ENCODE measurements at places on chromosomes 4 and X. TPM values are rescaled to one million over a fixed set of nuclear protein-coding genes. Genes with fewer than 3 reads are reported as not detected.

DNA sequence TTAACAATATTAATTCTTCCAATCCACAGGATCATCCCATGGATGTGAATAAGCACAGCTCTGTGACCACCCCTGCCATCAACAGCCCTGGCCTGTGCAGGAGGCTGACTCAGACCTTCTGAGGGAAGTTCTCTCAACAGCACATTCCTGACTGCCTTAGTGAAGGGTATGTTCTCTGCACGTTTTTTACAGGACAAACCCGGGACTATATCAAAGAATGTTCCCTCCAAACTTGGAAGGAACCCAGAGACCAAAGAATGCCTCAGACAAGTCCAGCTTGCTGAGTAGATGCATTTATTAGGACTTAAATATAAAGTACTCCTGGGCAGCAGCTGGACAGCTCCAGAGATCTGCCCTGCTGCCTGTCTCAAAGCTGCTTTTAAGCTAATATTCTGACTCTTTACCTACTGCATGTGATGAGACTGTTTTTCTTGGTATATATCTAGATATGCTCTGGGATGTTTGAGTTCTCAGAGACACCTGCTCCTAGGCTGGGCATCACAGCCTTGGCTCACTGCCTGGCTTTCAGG is 1127.8 kb upstream of the PRKX start:
- DNase-seq: no peak

- no peak for DNase-seq
Observed at GRCh38 chr4:155411546-155411945, 34.8 kb upstream of the MAP9 start.

- DNase-seq: no peak
Observed at GRCh38 chr4:121788896-121789295, 12.2 kb upstream of the EXOSC9 start.

GRCh38 chr4:183445097-183445428 is 627 bp downstream of the CDKN2AIP start:
- DNase-seq: peak; percentile 52

DNA sequence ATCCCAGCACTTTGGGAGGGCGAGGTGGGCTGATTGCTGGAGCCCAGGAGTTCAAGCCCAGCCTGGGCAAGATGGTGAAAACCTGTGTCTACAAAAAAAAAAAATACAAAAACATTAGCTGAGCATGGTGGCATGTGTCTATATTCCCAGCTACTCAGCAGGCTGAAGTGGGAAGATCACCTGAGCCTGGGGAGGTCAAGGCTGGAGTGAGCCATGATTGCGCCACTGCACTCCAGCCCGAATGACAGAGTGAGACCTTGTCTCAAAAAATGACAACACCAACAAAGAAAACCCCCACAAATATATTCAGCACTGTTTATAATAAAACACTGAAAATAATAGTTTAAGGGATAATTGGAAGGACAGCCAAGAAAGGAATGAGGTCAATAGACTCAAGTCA is 3.6 kb upstream of the ELOVL6 start:
- no peak for DNase-seq

DNA sequence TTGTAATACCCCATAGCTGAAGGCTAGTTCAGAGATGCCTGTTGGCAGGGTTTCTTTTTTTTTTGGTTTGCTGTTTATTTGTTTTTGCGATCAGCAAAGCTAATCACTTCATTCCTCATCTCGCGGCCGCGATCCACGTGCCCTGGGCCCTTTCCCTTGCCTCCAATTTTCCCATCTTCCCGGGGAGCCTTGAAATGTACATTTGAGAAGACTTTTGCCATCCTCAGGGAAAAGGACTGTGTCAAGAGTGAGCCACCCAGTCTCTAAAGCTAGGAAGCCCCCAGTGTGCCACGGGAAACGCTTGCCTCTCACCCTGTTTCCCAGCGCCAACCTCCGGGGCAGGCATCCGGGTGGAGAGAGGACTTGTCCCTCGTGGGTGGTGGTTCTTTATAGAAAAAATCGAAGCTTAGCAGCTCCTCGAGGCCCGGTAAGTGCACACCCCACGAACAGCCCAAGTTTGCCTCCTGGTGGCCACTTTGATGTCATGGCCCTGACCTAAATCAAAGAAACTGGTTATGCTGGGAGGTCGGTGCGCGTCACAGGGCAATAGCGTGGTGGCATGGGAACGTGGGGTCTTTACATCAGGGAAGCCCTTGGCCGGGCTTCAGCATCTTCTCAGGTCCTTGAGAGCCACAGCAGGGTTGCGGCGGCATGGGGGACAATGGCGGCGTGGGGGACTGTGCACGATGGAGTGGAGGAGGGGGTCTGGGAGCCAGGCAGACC is 42.0 kb downstream of the MAP7D3 start:
- peak; percentile 55 for DNase-seq

DNA sequence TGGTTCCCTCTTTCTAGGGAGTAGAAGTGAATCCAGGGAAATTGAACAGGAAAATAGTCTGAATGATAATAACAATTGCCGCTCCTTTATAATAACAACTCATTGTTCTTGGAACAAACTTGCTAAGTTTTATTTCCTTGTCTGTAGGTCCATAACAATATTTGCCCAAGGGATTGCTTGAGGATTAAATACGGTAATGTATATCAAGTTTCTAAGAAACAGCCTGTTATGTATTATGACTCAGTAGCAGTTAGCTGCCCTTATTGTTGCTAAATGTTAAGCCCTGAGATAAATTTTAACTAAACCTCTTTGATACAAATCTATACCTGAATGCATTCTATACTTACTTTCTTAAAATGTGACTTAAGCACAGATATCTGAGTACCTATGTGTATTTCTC is 215.9 kb upstream of the AADAT start:
- no peak for DNase-seq

DNA sequence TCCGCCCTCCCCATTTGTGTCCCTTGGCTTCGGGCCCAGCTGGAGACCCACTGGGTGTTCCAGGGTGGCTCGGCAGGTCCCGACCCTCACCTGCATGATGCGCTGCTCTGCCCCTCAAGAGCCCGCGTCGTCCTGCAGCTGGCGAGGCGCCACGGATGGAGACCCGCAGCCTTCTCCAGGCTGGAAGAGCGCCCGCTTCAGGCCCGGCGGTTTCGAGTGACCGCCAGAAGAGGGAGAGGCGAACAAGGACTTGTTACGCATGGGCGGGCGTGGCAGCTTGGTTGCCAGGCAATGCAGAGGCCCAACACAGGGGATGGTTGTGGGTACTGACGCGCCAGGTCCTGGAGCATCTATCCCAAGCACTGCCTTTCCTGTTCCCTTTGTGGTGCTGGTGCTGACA is at the start of gene PDCL2:
Gene PDCL2 (minus strand): TSS at position 232 of the 400 bp plus-strand sequence. CDS start 136 bp downstream, at position 96.
- peak; percentile 21 for DNase-seq

MAGEA1 gene
- not detected for total RNA-seq

MAGED4B gene
- total RNA-seq: 1.4 TPM

FAM184B gene
- not detected for total RNA-seq

CRMP1 gene
- 0.92 TPM for total RNA-seq

ARHGAP24 gene
- total RNA-seq: 36.9 TPM

MAGEC2 gene
- not detected for total RNA-seq

All from heart left ventricle (tissue), 16 donors.